ENCODE measurements at places on chromosomes 2 and 18.
A peak's percentile ranks its signal among the peaks of the same experiment; 100 is the strongest.

- no peak for DNase-seq
Observed at GRCh38 chr2:98634406-98635092, 26.2 kb downstream of the UNC50 start.

- no peak for DNase-seq
Observed at GRCh38 chr2:118091631-118092030, 3.4 kb downstream of the INSIG2 start.

DNA sequence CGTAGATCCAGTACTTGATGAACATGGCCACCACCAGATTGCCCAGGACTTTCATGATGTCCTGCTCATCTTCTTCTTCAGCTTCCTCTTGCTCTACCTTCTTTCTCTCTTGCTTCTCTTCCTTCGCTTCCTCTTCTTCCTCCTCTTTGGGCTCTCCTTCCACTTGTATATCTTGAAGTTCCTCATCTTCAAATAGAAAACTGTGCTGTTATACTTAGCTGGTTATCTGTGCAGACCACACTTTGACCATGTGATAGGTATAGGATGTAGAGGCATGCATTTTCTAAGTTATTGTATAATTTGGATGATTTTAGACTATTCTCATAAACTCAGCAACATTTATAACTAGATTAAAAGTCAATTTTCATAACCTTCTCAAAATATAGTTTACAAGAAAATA lies 263.4 kb downstream of the NAPG start:
- no peak for DNase-seq

DNA sequence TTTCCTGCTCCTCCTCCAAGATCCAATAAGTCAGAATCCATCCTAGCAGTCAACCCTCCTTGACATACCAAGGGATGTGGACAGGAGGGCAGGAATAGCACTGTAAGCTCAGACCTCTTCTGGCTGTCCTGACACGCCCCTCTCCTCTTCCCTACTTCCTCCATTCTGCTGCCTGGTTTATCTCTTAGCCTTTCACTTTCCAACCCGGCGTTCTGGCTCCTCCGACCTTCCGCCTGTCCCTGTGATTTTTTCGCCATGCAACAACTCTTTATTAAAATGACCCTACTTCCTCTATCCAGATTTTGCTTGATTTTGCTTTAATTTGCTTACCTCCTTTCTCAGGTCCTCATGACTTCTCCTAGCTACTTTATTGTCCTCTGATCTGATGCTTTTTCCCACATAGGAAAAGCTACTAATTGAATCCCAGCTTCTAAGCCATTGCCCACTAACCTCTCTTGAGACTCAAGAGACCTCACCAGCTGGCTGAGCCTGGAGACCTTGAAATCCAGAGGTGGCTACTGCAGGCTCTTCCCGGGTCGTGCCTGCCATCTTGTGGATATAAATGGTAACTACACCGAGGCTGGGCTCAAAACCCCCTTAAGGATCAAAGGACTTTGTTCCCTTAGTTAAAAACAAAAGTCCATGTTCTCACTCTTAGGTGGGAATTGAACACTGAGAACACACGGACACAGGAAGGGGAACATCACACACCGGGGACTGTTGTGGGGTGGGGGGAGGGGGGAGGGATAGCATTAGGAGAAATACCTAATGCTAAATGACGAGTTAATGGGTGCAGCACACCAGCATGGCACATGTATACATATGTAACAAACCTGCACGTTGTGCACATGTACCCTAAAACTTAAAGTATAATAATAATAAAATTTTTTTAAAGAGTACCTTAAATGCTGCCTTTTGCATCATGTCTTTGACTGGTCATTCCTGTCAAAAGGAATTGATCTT lies 139.4 kb downstream of the AKAIN1 start:
- peak; percentile 44 for DNase-seq

- no peak for DNase-seq
Observed at GRCh38 chr2:191012845-191013681, 908 bp downstream of the STAT1 start.

DNA sequence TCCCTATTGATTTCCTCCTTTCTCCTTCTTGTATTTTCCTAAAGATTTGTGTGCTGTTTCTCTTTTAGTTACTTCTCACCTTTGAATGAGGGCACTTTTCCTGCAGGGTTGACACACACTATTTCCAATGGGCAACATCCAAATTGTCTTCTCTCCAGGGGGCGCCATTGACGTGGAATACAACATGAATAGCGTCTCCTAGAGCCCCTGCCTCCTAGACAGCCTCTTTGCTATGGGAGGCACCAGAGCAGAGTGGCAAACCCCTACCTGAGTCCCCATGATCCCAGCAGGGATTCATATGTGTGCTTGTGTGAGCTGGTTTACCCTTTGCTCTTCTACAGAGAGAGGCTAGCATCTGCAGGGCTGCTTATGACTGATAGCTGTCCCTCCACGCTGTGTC lies 61.3 kb upstream of the ITSN2 start:
- DNase-seq: no peak

DNA sequence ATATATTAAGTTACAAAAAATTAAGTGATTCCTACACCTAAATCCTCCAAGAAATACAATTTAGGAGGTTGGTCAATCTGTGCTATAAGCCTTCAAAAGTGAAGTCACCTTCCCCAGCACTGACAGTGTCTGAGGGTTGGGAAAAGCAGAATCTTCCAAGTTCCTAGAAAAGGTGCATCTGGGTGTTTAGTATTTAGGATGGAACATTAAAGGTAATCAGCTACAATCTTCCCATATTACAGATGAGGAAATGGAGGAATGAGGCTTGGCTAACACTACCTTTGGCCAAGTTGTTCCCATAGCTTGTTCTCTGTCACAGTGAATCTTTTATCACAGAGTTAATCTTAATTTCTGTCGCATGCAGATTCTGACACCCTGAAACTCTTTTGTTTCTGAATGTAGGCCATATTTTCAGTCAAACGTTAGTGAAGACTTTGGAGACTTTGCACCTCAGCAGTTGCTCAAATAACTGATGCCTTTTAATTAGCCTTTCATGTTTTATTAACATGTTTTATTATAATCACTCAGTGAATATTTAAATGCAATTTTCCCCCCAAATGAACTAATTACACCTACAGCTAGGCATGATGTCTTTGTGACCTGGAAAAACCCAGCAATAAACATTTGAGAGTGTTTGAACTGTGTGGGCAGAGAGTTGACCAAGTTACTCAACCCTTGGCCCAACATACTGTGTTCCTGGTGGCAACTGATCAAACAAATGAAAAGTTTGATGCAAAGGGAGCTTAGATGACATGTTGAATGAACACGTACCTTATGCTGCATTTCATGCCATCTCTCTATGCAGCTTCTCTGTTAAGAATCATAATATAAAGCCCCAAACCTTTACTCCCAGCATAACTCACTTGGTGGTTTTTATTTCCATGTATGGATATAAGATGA lies 17.6 kb downstream of the FN1 start:
- DNase-seq: no peak

DNA sequence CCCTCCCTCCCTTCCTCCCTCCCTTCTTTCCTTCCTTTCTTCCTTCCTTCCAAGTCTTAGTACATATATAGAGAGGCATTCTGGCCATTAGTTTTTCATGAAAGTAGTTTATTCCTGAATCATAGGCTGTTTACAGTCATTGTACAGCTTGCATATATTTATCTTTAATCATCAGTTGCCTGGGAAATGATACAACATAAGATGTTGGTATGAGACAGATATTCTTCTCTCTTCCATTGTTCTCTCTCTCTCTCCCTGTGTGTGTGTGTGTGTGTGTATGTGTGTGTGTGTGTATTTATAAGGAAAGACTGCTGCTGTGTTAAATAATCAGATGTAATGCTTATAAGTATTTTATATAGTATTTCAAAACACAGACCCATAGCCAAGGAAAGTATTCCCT lies 289.8 kb upstream of the UBE2E3 start:
- no peak for DNase-seq

GRCh38 chr2:32666704-32667103 lies 38.9 kb downstream of the TTC27 start:
- no peak for DNase-seq

DNA sequence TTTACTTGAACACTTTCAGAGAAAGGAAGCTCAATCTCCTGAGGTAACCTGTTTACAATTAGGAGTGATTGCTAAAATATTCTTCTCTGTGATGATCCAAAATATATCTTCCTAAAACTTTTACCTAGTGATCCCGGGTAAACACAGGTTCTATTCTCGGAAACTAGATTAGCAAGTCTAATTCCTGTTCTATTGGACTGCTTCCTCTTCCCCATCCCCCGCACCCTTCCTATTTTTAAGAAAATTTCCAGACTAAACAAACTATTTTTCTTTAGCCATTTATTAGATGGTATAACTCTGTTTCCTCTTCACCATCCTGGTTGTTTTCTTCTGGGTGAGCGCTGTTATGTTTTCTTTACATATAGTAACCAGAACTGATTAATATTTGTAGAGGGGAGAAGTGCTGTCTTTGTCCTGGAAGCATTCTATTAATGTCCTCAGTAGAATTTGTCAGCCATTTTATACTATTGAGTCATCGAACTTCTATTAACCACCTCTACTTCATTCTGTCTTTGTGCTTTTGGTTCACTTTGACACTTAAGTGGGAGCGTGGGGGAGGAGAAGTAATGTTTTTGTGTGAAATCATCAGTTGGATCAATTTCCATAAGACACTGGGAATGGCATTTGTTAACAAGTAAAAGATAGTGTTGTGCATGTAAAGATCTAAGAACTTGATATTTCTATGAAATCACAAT lies 31.8 kb downstream of the CREB1 start:
- no peak for DNase-seq

DNA sequence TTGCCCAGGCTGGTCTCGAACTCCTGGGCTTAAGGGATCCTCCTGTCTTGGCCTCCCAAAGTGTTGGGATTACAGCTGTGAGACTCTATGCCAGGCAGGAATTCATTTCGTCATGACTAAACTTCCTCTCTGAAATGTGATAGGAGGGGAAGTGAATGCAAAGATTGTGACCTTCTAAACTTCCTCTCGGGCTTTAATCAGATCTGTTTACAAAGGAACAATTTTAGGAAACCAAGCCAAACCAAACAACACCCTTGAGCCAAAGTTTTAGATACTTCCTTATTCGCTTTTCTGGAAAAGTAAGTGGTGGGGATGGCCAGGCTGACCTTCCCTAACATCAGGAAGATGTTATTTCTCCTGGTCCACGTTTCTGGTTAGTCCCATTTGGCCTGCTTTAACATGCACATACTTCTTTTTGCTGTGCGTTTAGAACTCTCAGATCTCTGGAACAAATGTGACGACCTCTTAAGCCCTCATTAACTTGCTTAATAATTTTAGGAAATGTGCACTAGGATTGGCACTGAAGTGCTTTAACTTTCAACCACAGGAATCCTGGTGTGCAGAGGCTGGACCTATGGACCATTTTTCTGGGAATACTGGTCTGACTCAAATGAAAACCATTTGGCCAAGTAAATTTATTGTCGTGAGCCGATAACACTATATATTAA lies 33.2 kb upstream of the YES1 start:
- DNase-seq: no peak

GRCh38 chr18:22285361-22286140 lies 116.2 kb downstream of the GATA6 start:
- no peak for DNase-seq

DNA sequence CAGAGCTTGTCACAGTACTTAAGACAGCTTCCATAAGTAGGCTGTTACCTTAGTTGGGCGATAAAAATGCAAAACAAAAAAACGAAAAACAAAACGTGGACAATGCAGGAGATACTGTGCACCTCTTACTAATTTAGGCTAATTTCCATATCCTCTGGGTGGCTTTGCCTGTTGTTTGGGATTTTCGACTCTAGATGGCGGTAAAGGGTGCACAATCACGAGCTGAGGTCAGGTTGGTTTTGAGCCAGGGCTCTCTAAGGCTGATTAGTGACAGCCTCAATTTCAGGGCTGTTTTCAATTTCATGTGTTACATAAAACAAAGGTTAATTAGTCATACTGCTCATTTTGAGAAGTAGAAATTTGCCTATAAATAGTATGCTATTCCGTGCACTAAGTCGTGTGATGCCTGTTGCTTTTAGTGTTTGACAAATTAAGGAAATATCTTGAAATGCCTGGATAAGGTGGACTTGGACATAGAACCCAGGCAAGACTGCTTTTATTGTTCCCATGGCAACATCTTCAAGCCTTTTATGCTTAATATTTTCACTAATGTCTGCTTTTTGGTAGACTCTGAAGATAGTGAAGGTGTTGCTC lies 493.1 kb downstream of the SOCS6 start:
- DNase-seq: no peak

GRCh38 chr2:65045651-65046050 lies 10.6 kb upstream of the CEP68 start:
- no peak for DNase-seq

DNA sequence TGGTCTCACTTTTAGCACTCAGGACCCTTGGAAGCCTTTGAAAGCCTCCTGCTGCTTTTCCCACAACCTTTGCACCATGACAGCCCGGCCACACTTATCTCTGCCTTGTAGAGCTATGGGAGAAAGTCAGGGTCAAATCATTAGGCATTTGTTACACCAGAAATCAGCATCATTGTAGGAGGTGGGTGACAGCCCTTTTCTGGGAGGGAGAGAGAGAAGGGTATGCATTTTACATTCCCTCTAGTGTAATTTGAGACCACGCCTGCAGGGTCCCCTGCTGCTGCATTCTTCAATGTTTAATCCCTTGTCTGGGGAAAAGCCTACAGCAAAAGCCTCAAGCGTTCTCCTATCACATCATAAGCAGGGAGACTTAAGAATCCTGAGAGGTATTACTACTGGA lies 766.8 kb upstream of the FAM98A start:
- no peak for DNase-seq

DNA sequence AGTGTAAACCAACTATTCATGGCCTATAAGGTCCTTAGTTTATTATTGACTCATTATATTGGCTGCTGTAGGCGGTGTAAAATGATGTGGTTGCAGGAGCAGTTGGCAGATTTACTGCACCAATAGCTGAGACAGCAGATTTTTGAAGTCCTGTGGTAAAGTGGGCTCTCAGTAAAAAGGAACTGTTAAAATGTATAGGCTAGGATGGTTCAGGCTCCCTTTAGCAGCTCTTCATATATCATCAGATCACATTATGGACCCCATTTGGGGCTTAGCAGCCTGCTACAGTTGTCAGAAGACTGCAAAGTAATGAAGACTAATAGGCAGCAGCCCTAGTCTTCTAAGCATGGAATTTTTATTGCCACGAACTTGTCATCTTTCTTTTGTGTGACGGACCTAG lies 27.8 kb downstream of the MTX2 start:
- no peak for DNase-seq

- DNase-seq: no peak
Observed at GRCh38 chr18:79211844-79212243, 142.7 kb downstream of the ATP9B start.

DNA sequence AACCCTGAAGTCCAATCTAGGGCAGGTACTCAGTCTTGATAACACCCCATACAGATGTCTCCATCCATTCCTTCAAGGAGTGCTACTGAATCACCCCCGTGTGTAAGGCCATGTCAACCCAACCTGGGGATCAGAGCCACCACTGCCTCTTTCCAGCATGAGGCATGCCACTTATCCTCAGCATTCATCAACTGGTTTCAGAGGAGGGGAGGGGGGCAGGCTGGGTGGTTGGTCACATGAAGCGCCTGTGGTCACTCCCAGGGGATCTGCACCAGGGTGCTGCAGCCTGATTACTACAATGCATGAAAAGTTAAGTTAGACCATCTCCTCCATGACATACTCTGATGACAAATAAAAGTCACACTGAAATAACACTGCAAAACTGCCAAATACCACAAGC lies 65.0 kb downstream of the UXS1 start:
- no peak for DNase-seq
